ENCODE measurements at places on chromosomes 5 and 9. TPM values are rescaled to one million over a fixed set of nuclear protein-coding genes. Genes with fewer than 3 reads are reported as not detected.

The SPIN1 gene
- 65.1 TPM for polyA plus RNA-seq

The RGP1 gene
- polyA plus RNA-seq: 21.8 TPM

The OR1J2 gene
- polyA plus RNA-seq: not detected

The SLC46A2 gene
- polyA plus RNA-seq: 0.18 TPM

The NIM1K gene
- polyA plus RNA-seq: 0.42 TPM

The SH3GL2 gene
- 0.08 TPM for polyA plus RNA-seq

The FBP2 gene
- polyA plus RNA-seq: 89.8 TPM

The GPR151 gene
- polyA plus RNA-seq: not detected

The REEP2 gene
- polyA plus RNA-seq: 11.4 TPM

The C7 gene
- polyA plus RNA-seq: 5.4 TPM

The ISCA1 gene
- polyA plus RNA-seq: 36.8 TPM

The FCHSD1 gene
- polyA plus RNA-seq: 8.9 TPM

The RALGPS1 gene
- 7.5 TPM for polyA plus RNA-seq

The MOB3B gene
- 7.3 TPM for polyA plus RNA-seq

The NR5A1 gene
- polyA plus RNA-seq: not detected

The TRIM36 gene
- 3.3 TPM for polyA plus RNA-seq

The IFNE gene
- 0.12 TPM for polyA plus RNA-seq

The ACSL6 gene
- 0.68 TPM for polyA plus RNA-seq

The PCDHGB1 gene
- 1.0 TPM for polyA plus RNA-seq

The PSD2 gene
- 0.37 TPM for polyA plus RNA-seq

The PCDHGB4 gene
- 2.1 TPM for polyA plus RNA-seq

The SHROOM1 gene
- polyA plus RNA-seq: 3.0 TPM

The PDE4D gene
- polyA plus RNA-seq: 28.2 TPM

The OR13D1 gene
- polyA plus RNA-seq: not detected

The NFIB gene
- 325 TPM for polyA plus RNA-seq

The FOXD4L3 gene
- 0.08 TPM for polyA plus RNA-seq

The EQTN gene
- not detected for polyA plus RNA-seq

The ADRA1B gene
- polyA plus RNA-seq: 0.45 TPM

The NEUROG1 gene
- polyA plus RNA-seq: not detected

The DNAH5 gene
- 0.45 TPM for polyA plus RNA-seq

The PCDHGA9 gene
- polyA plus RNA-seq: 3.5 TPM

The SPATA31A3 gene
- not detected for polyA plus RNA-seq

The SPINK13 gene
- polyA plus RNA-seq: 0.24 TPM

The ANKRD55 gene
- 0.57 TPM for polyA plus RNA-seq

The ECM2 gene
- polyA plus RNA-seq: 23.7 TPM

The HSPA9 gene
- 225 TPM for polyA plus RNA-seq

The LRRC70 gene
- polyA plus RNA-seq: 5.1 TPM

The CAST gene
- polyA plus RNA-seq: 261 TPM

The PFN3 gene
- not detected for polyA plus RNA-seq

The SPOCK1 gene
- 9.2 TPM for polyA plus RNA-seq

The GPX8 gene
- polyA plus RNA-seq: 60.3 TPM
